ENCODE measurements at places on chromosomes 1 and 21.

DNA sequence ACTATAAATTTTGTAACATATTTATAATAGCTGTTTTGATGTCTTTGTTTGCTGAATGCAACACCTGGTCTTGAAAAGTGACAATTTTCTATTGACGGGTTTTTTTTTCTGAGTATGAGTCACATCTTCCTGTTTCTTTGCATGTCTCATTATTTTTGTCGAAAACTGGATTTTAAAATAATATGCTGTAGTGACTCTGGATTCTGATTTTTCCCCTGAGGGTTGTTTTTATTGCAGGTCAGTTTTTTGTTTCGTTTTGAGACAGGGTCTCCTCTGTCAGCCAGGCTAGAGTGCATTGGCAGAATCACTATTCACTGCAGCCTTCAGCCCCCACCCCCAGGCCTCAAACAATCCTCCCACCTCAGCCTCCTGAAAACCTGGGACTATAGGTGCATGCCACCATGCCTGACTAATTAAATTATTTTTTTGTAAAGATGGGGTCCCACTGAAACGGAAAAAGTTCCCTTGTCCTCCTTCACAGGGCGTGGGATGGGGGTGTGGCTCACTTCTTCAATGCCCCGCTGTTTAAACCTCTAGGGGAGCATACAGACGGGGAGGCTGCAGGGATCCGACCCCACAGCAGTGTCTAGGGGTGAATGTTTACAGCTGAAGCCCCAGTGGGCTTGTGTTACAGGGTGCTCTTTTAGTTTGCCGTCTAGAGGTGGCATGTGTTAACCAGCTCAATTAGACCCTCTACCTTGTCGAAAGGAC lies 11.3 kb upstream of the PPIE start:
- no peak for DNase-seq

- DNase-seq: no peak
These were observed 19.6 kb downstream of the KANK4 start for GRCh38 chr1:62299426-62300200.

DNA sequence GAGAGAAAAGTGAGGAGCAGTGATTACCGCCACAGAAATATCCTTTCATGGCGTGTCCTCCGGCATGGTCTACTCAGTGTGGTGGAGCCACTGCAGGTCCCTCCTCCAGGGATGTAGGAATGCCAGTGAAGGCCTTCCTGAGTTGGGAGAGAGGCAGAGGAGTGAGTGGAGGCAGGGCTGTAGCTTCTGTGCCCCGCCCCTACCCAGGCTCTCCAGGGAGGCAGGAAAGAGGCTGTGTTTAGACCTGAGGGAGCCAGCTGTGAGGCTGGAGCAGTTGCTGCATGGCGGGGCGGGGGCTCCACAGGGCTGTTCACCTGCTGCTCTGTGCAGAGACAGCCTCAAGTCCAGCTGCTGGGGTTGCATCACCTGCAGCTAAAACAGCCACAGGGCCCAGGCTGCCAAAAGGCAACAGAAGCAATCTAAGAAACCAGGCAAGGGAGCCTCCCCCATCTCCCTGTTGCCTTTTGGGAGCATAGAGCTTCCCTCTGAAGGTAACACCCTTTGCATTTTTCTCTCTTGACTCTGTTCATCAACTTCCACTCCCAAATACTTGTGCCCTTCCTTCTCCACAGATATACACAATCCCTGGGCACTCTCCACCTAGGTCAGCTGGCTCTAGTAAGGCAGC lies 801 bp upstream of the ANXA9 start:
- no peak for DNase-seq

DNA sequence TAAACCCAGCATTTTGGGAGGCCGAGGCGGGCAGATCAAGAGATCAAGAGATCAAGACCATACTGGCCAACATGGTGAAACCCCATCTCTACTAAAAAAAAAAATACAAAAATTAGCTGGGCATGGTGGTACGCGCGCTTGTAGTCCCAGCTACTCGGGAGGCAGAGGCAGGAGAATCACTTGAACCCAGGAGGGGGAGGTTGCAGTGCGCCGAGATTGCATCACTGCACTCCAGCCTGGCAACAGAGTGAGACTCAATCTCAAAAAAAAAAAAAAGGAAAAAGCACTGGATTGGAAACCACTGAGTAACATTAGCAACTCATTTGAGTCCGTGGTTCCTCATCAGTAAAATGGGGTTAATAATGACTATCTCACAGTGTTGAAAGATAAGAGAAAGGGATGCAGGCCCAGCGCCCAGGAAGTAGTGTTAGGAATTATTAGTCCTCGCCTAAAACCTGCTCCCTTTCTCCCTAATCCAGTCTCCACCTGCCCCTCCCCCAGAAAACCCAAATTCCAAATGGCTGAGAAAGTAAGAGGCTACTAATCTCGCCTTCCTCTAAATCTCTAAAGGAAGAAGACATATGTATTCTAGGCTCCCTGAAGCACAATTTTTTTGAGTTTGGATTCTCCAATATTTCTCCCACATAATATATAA lies 49.5 kb downstream of the RHBG start:
- no peak for DNase-seq

DNA sequence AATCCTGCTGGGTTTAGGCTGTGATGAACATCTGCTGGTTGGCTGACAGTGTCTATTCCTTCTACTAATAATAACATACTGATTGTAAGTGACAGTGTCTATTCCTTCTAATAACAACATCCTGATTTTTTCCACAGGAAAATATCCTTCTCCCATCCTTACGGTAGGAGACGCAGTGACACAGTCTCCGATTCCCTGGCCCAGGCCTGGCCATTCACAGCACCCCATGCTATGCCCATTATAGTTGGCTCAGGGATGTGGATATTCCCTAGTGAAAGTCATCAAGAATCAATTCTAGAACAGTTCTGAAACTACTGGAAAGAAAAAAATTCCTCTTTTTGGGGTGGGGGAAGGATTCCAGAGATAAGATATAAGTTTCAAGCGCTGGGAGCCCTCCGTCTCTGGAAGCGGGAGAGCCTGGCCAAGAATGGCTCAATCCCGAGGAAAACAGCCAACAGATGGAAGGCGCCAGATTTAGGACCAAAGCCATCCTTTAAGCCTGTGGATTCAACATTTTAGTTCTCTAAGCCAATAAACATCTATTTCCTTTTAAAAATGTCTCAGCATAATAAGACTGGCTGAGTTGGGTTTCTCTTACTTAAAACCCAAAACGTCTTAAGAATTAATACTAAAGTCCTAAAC lies 88.6 kb downstream of the GPATCH2 start:
- no peak for DNase-seq

- no peak for DNase-seq
These were observed 4.8 kb upstream of the KCNJ6 start for GRCh38 chr21:37921091-37921490.

DNA sequence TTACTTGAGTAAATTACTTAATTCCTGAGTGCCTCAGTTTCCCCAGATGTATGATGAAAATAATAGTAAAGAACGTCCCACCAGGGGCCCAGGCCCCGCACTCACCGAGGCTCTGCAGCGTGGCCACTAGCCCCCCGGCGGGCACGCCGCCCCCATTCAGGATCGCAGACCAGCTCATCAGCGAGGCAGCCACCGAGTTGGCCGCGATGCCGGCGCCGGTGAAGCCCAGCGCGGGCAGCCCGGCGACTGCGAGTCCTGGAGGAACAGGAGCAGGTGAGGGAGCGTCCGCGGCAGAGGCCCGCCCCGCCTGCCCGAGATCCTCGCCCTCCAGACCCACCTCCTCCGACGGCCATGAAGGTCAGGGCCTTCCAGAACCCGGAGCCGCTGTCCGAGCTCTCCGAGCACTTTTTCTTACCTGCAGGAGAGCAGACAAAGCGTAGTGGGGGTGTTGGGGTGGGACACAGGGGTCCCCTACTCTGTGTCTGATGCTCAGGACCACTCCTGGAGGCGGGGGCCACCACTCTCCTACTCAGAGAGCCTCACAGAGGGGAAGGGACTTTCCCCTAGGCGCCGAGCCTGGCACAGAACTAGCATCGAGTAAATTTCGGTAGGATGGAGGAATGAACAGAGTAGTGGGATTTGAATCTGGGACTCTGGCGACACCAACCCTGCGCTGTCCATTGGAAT lies 3.7 kb downstream of the IFI6 start:
- DNase-seq: no peak

DNA sequence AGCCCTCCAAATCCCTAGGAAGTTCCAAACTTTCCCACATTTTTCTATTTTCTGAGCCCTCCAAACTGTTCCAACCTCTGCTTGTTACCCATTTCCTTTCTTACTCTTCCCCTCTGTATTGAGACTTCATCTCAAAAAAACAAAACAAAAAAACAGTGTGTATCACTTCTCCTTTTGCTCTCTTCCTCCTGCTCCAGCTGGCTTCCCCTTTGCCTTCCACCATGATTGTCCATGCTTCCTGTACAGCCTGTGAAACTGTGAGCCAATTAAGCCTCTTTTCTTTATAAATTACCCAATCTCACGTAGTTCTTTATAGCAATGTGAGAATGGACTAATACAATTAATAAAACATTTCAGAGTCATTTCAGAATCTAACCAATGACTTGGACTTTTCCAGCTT lies 69.6 kb upstream of the KRTAP19-8 start:
- no peak for DNase-seq

DNA sequence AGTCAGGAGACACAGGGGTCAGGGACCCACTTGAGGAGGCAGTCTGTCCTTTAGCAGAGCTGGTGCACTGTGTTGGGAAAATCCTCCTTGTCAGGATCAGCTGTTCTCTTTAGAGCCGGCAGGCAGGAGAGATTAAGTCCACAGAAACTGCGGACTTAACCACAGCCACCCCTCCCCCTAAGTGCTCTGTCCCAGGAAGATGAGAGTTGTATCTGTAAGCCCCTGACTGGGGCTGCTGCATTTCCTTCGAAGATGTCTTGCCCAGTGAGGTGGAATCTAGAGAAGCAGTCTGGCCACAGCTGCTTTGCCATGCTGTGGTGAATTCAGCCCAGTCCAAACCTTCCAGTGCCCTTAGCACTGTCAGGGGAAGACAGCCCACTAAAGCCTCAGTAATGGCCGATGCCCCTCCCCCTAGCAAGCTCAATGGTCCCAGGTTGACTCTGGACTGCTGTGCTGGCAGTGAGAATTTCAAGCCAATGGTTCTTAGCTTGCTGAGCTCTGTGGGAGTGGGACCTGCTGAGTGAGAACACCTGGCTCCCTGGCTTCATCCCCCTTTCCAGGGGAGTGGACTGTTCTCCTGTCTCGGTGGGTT lies 172.8 kb downstream of the ST6GALNAC3 start:
- no peak for DNase-seq

GRCh38 chr1:185719021-185719420 lies 15.2 kb upstream of the HMCN1 start:
- no peak for DNase-seq

DNA sequence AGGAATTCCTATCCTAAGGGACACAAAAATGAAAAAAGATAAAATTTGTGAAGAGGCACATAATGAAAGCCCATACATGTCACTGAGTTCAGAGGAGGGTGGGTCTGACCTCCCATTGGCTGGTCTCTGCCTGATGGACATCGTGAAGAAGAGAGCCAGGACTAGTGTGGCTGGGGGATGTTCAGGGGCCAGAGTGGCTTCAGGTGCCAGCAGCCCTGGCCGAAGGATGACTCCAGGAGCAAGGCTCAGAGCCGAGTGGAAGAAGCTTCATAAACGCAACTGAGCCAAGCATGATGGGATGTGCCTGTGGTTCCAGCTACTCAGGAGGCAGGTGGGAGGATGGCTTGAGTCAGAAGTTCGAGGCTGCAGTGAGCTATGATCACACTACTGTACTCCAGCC lies 56.9 kb upstream of the ATP5PO start:
- DNase-seq: no peak
